Activated CD4-positive, alpha-beta T cell treated with anti-CD3 and anti-CD28 coated beads, Interleukin-2, amount 10 ng/mL, durations not matched to agents 24 days and 14 days (primary cell): ENCODE measurements at places on chromosomes 7 and 10. TPM values are rescaled to one million over a fixed set of nuclear protein-coding genes. Genes with fewer than 3 reads are reported as not detected.

DNA sequence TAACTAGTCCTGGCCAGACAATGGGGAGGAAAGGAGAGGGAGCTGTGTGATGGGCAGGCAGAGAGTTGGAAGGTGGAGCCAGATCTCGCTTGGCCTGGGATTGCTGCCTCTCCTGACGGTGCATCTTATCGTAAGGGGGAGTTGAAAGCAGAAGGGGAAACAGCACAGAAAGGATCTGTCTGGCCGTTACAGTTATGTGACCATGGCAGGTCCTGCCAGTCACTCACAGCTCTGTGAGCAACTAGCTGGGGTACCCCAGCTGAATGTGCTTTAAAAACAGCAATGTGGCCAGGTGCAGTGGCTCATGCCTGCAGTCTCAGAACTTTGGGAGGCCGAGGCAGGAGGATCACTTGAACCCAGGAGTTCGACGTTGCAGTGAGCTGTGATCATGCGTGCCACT is 8.1 kb downstream of the BLVRA start:
- DNase-seq, result no peak

The GLRX3 gene
- total RNA-seq, result 136 and 149 TPM in 2 replicates

GRCh38 chr10:6474871-6475270 is 105.2 kb downstream of the PRKCQ start:
- no peak for DNase-seq

DNA sequence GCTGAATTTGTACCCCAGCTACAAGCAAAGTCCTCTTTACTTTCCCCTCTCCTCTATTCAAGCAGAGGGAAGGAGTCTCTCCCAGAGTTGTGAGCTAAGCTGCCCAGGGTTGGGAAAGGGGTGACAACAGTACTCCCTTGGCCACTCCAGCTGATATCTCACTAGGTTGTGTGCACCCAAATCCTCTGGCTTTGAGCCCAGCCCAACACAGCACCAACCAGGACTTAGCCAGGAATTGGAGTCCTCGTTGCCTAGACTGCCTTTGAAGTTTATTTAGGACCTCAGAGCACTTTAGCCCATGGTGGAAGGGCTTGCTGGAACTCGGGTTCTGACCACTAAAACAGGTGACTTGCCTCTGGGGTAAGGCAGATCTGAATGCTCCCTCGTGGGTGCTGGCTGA is 35.7 kb upstream of the DYNC1I1 start:
- no peak for DNase-seq

The MRC1 gene
- total RNA-seq, result not detected in 2 replicates

DNA sequence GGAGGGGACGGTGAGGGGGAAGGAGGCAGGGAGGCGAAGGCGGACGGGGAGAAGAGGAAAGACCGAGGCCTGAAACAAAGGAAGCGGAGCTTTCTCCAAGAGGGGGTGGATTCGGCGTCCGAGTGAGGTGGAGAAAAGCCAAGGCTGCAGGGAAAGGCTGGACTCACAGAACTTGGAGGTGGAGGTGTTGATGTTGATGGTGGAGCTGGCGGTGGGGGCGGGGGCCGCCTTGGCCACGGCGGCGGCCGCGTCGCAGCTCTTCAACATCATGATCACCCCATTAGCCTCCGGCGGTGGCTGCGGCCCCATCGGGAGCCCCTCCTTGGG is 578 bp downstream of the CACUL1 start:
- peak; percentile 83 for DNase-seq

DNA sequence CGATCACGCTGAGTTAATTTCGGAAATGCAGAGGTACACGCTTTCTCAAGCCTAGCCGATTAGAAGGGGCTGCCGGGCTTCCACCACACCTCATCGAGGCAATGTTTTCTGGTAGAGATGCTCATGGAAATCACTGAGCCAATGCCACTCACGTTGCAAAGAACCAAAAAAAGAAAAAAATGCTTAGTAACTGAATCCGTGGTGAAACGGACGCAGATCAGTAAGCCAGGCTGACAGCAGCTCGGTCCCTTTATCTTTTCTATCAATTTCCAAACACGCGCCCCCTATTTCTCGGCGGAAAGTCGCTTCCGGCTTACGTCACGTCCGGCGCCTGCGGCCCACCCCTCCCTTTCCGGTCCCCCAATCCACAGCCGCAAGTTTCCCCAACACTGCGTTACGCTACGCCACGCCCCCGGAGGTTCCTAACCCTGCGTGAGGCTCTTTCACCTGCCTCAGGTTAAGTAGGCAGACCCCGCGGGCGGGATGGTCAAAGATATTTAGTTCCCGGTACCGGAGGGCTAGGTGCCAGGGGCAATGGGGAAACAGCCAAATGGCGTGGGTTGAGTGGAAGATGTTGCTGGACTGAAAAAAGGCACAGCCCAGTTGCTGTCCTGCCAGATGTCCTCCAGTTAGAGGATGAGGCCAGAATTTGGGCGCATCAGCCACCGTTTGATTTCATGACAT is at the start of gene NSUN6:
Gene NSUN6 (minus strand): TSS at position 264 of the 684 bp plus-strand sequence. CDS start 384 bp downstream, outside the sequence.
- DNase-seq, result peak; percentile 98

- DNase-seq, result no peak
Observed at GRCh38 chr7:631964-632830, 94.3 kb upstream of the DNAAF5 start.

The MYH16 gene
- not detected in 2 replicates for total RNA-seq

DNA sequence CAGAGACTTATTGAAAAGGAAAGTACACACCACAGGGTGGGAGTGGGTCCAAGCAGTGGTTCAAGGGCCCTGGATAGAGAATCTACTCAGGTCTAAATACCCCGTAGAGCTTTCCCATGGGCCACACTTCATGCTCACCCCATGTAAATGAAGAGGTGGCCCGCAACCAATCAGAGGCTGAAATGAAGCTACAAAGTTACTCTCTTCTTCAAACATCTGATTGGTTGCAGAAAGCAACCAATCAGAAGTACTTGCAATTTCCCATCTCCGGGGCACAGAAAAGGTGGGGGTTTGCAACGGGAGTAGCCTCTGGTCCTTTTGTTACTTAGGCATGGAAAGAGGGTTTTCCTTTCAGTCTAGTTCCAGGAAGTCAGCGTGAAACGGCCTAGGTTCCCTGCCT is 15.2 kb upstream of the GALNTL5 start:
- DNase-seq, result no peak

GRCh38 chr10:19911886-19912285 is 95.7 kb downstream of the PLXDC2 start:
- no peak for DNase-seq

GRCh38 chr10:71031026-71031425 is 142.7 kb upstream of the PCBD1 start:
- no peak for DNase-seq
